Endothelial cell of coronary artery (primary cell): ENCODE measurements at places on chromosomes 7 and 10. TPM values are rescaled to one million over a fixed set of nuclear protein-coding genes. Genes with fewer than 3 reads are reported as not detected.

The IFIT1B gene
- total RNA-seq, result not detected in 2 replicates

The RAB19 gene
- total RNA-seq, result 0.27 TPM in 1 of 2 replicates, not detected in the other

The DIP2C gene
- total RNA-seq, result 5.0 and 7.2 TPM in 2 replicates

The SYT15B gene
- 1.0 TPM in 1 of 2 replicates, not detected in the other for total RNA-seq

The WNT8B gene
- total RNA-seq, result not detected in 2 replicates

The RNF32 gene
- 0.18 and 0.19 TPM in 2 replicates for total RNA-seq

The GPR158 gene
- under 0.01 and 0.38 TPM in 2 replicates for total RNA-seq

The SPDYE18 gene
- 0.09 and 0.28 TPM in 2 replicates for total RNA-seq

The NKX6-2 gene
- under 0.01 TPM in 1 of 2 replicates, not detected in the other for total RNA-seq

The GRM3 gene
- not detected in 2 replicates for total RNA-seq

The MUC12 gene
- not detected in 2 replicates for total RNA-seq

The POLR1F gene
- total RNA-seq, result 21.6 and 25.2 TPM in 2 replicates

The LRRC17 gene
- 5.7 and 20.7 TPM in 2 replicates for total RNA-seq

The KCNMA1 gene
- 0.27 and 5.9 TPM in 2 replicates for total RNA-seq

The C7orf33 gene
- not detected in 2 replicates for total RNA-seq

The CLDN4 gene
- under 0.01 TPM in 1 of 2 replicates, not detected in the other for total RNA-seq

The ANLN gene
- total RNA-seq, result 22.1 and 64.2 TPM in 2 replicates

The AS3MT gene
- total RNA-seq, result 0.09 and 1.5 TPM in 2 replicates

The ARHGAP21 gene
- total RNA-seq, result 43.2 and 47.4 TPM in 2 replicates

The SLC29A3 gene
- 1.3 and 1.4 TPM in 2 replicates for total RNA-seq
